Right renal cortex interstitium (tissue), 3 donors: ENCODE measurements at places on chromosomes 4 and X.

GRCh38 chr4:7535094-7535493, 100.4 kb upstream of the PSAPL1 start:
- DNase-seq = no peak

DNA sequence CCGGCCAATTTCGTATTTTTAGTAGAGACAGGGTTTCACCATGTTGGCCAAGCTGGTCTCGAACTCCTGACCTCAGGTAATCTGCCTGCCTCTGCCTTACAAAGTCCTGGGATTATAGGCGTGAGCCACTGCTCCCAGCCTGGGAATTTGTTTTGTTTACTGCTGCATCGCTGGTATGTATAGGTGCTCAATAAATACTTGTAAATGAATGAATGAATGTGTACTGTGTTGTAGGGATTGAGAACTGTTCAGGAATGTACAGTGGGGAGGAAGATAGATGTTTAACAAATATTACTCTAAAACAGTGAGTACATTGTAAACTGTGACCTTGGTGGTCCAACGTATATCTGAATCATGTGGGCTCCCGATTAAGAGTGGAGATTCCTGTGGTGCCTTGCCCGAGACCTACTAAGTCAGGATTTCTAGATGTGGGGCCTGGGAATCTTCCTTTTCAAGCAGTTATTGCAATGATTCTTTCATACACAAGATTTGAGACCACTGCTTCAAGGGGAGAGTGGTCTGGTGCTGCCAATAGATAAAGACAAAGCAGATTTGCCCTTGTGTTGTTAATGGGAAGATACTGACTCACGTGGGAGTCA, 41.0 kb downstream of the WWC2 start:
- no peak for DNase-seq

- DNase-seq = no peak
Observed at GRCh38 chr4:155423671-155424070, 46.9 kb upstream of the MAP9 start.

DNA sequence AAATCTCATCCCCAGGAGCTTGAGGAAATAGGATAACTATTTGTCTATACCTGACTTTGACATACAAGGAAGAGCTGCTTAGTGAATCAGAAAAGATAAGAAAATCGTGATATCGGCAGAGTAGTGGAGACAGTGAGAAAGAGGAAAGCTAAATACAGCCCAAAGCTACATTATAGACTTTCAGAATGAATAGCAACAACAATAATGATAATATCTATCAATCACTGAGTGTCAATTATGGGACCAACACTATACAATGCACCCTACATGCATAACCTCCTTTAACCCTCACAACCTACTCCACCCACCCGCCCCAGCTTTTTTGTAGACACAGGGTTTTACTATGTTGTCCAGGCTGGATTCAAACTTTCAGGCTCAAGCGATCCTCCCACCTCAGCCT, 205.1 kb downstream of the PPP3CA start:
- DNase-seq = no peak

- DNase-seq = no peak
Observed at GRCh38 chr4:149785696-149786431, 29.8 kb downstream of the IQCM start.

- no peak for DNase-seq
Observed at GRCh38 chrX:17638731-17639130, 98.6 kb upstream of the SCML1 start.

GRCh38 chrX:46375831-46376230, 169.4 kb downstream of the ZNF674 start:
- no peak for DNase-seq

GRCh38 chr4:90219822-90220221, 92.6 kb downstream of the CCSER1 start:
- no peak for DNase-seq

DNA sequence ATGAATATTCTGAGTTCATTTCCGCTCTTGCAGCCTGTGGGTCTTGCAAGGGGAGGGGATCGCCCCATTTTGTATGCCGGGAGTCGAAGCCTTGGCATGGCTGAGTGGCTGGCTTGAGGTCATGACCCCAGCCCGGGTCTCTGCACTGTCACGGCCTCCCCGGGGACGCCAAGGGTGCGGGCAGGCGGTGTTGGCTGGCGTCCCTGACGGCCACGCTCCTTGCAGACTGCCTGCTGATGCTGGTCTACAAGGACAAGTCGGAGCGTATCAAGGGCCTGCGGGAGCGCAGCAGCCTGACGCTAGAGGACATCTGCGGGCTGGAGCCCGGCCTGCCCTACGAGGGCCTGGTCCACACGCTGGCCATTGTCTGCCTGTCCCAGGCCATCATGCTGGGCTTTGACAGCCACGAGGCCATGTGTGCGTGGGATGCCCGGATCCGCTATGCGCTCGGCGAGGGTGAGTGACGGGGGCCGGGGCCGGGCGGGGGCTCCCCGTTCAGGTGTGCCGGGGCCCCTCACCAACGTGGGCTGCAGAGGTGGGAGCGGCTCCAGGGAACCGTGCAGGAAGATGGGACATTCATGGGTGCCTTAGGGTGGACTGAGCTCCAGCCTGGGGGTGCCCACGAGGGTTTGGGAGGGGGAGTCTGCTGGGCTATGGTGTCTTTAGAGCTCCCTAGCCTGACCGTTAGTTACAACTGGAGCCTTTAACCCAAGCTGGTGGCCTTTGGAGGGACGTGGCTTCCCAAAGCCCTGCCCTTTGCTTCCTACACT, 10.3 kb downstream of the DOK7 start:
- no peak for DNase-seq

GRCh38 chr4:115918149-115918548, 804.7 kb upstream of the NDST4 start:
- no peak for DNase-seq

DNA sequence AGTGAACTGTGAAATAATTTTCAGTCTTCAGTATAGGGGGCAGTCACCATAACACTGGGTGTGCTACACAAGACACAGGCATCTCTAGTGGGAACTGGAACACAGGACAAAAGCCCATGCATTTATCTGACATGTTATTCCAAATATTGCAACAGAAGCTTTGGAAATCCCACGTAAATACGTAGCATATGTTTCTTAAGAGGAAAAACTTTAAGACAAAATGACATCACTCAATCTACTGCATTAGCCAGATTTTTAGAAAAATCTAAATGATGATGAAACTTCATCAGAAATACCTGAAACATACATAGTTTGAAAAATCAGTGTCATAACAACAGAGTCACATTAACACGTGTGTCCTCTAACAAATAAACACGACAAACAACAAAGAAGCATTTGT, 14.5 kb downstream of the SHISA3 start:
- DNase-seq = no peak

DNA sequence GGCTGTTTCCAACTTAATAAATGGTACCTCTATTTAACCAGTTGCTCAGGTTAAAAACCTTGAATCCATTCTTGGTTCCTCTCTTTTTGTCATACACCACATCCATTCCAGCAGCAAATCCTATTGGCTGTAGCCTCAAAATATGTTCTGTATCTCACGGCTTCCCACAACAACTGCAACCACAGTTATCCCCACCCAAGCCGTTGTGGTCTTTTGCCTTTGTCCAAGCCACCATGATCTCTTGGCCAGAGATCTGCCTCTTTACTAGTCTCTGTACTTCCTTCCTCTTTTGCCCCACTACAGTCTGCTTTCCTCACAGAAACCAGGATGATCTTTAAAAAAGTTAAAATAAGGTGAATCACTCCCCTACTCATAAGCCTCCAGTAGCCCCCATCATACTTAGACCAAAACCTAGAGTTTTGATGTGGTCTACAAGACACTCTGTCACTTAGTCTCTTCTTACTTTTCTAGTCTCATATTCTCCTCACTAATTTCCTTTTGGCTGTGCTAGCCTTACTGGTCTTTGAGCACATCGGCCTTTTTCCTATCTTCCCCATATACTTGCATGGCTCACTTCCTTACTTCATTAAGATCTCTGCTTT, 10.3 kb downstream of the MAOA start:
- no peak for DNase-seq

DNA sequence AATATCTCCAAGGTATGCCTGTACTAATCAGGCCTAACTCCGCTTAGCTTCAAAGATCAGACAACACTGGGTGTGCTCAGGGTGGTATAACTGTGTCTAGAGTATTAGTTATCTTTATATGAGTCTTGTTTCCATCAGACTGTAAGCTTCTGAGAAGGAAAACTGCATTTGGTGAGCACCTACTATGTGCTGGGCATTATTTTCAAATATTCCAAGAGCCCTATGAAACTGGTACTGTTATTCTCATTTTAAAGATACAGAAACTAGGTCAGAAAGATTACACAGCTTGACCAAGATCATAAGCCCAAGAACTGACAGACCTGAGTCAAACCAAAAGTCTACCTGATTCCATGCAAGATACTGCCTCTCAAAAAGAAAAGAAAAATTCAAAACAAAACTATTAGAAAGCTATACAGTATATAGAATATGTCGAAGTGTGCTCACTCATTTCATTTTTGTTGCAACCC, 44.4 kb downstream of the LRBA start:
- DNase-seq = no peak
